ENCODE measurements at places on chromosomes 1 and 21.

DNA sequence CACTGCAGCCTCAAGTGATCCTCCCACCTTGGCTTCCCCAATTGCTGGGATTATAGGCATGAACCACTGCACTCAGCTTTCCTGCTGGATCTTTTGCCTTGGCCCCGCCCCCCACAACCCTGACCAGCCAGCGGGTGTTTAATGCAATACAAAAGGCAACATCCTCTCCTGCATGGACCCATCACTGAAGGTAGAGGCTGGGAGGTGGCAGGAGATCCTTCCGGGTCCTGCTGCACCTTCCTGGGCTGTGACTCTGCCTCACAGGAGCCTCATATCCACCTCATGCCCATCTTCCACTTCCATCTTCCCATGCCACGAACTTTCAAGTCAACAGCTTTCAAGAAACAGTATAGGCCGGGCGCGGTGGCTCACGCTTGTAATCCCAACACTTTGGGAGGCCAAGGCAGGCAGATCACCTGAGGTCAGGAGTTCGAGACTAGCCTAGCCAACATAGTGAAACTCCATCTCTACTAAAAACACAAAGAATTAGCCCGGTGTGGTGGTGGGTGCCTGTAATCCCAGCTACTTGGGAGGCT lies 11.7 kb upstream of the WNT9A start:
- peak; percentile 4 for DNase-seq

DNA sequence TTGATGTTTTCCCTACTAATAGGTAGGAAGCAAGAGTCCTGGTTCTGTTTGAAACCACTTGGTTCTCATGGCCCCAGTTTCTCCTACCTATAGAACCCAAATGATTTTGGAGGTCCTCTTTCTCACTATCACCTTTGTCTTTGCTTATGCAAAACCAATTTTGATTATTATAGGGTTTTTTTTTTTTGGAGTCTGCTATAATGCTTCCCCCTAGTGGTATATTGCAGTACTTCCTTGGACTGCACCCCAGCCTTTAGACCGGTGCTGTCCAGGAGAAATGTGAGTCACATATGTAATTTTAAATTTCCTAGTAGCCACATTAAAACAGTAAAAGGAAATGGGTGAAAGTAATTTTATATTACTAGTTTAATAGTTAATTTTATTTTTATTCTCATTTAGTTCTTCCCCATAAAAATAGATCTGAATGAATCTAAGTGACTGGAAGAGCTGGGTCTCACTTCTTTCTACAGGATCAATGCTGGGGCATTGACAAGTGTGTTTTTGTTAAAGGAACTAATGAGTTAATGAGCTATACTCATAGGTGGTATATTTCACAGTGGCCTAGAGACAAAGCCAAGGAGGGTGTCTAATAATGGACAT lies 10.6 kb downstream of the FCMR start:
- DNase-seq = no peak

GRCh38 chr1:184590163-184590750 lies 164.4 kb downstream of the EDEM3 start:
- no peak for DNase-seq

- DNase-seq = no peak
Observed at GRCh38 chr1:146032631-146033219, 11.2 kb upstream of the HJV start.

GRCh38 chr1:41777695-41778094 lies 141.0 kb downstream of the HIVEP3 start:
- DNase-seq = no peak

- DNase-seq = no peak
Observed at GRCh38 chr1:8520483-8520966, 202.6 kb downstream of the SLC45A1 start.

GRCh38 chr1:175750366-175751071 lies 7.1 kb upstream of the TNR start:
- DNase-seq = no peak

GRCh38 chr1:80919426-80919825 lies 881.3 kb upstream of the ADGRL2 start:
- no peak for DNase-seq

DNA sequence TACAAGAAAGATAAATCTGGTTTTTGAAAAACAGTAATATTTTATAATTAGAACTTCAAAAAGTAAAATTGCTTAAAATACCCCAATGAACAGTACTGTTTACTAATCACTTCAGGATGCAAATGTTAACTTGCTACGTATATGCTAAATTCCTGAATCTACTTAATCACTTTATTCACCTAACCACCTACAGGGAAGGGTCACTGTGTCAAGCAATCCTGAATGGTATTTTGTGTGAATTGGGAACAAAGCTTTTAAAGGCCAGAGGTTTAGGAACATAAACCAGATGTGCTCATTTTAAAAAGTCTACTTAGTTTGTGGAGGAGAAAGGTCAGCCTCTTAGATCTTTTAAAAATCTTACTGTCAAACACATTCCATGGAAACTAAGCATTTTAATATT lies 1143.0 kb upstream of the ADGRL2 start:
- DNase-seq = no peak

DNA sequence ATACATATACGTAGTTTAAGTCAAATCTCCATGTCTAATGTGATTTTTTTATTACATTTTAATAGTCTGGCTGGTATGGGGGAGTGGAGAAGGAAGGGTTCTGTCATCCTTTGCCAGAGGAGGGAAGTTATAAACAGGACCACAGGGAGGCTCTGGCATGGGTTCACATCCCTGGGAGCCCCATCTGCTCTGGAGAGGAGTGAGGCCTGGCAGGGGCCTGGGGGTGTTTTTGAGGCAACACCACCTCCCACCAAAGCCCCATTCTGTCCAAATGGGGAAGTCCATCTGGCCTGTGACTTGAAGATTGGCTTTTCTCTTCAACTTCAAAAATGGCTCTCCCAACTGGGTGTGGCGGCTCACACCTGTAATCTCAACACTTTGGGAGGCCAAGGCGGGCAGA lies 15.8 kb downstream of the DISP3 start:
- DNase-seq = no peak

GRCh38 chr1:225861834-225862580 lies 20.2 kb downstream of the TMEM63A start:
- DNase-seq = no peak

DNA sequence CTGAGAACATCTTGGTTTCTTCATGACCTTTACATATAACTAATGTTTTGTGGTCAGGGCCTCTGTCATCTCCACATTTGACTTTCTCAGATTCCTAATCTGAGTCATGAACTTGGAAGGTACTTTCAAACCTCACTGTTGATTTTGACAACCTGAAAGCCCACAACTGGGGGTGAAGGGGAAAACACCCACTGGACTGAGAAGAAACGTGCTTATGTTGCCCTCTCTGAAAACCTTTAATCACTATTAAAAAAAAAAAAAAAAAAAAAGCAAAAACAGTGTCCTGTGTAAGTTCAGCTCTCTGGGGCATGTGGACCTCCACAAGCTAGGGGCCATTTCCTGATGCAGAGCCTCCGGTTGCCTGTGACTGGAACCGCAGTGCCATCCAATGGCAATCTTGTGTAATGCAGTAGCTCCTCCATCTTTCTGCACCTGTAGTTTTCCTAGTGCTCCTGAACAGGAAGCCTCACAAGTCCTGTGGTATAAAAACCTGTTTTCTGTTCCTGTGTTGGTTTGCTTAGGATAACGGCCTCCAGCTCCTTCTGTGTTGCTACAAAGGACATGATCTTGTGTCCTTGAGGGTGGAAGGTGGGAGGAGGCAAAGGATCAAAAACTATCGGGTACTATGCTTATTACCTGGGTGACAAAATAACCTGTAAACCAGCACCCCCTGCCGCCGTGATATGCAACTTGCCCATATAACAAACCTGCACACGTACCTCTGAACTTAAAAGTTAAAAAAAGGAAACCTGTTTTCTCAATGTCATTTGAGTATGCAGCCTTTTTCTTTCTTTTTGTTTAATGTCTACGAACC lies 124.5 kb downstream of the ZNF648 start:
- peak; percentile 64 for DNase-seq

DNA sequence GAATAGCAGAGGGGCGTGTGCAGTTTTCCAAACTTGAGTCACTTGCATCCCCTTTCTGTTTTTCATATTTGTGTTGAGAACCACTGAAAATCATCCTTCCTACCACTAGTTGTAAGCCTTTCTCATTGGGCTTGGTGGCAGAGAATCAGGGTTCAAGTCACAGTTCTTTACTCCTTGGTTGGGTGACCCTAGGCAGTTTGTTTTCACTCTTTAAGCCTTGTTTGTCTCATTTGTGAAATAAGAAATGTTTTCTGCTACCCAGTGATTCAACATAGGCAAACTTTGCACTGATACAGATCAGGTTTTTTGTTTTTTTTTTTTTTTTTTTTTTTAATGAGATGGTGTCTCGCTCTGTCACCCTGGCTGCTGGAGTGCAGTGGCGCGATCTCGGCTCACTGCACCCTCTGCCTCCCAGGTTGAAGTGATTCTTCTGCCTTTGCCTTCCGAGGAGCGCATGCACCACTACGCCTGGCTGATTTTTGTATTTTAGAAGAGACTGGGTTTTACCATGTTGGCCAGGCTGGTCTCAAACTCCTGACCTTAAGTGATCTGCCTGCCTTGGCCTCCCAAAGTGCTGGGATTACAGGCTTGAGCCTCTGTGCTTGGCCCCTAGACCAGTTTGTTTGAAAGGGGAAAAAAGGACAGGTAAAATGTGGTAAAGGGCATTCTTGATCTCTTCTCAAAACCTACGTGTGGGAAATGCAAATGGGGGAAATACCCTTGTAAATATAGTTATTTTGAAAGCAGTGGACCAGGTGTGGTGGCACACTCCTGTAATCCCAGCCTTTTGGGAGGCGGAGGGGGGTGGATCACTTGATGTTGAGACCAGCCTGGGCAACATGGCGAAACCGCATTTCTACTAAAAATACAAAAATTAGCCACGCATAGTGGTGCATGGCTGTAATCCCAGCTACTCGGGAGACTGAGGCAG lies 3.2 kb downstream of the CLIC4 start:
- no peak for DNase-seq

- no peak for DNase-seq
Observed at GRCh38 chr1:21340230-21340945, 50.1 kb upstream of the ECE1 start.

GRCh38 chr1:119743776-119744597 lies 24.7 kb downstream of the HMGCS2 start:
- peak; percentile 69 for DNase-seq
